ENCODE measurements at places on chromosomes 3 and 15. TPM values are rescaled to one million over a fixed set of nuclear protein-coding genes. Genes with fewer than 3 reads are reported as not detected.
A peak's percentile ranks its signal among the peaks of the same experiment; 100 is the strongest.

PLIN1 gene
- not detected for total RNA-seq

GRCh38 chr3:23004971-23005370 lies 198.2 kb upstream of the UBE2E2 start:
- DNase-seq = peak; percentile 52

MESP1 gene
- not detected for total RNA-seq

- DNase-seq = no peak
Measured at GRCh38 chr15:52284164-52284563, 11.4 kb downstream of the MYO5C start.

DNA sequence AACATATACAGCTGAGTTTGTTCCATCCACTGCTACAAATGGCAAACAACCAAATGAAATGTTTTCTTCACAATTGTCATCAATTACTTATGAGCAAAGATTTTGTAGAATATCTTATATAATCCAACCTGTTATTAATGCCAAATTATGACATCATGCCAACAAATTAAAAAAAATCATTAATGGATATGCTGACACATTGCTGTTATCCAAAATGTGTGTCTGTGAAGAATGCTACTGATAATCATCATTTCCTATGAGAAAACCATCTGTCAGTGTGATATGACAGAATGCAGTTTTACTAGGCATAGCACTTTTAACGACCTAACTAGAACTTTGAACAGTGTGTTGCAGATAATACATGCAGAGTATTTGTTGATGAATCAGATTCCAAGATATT lies 556.5 kb upstream of the KCNMB2 start:
- no peak for DNase-seq

GRCh38 chr3:184259878-184260723 lies 1.3 kb downstream of the CAMK2N2 start:
- DNase-seq = no peak

GPR160 gene
- total RNA-seq = not detected

THAP10 gene
- total RNA-seq = 3.9 TPM

DNA sequence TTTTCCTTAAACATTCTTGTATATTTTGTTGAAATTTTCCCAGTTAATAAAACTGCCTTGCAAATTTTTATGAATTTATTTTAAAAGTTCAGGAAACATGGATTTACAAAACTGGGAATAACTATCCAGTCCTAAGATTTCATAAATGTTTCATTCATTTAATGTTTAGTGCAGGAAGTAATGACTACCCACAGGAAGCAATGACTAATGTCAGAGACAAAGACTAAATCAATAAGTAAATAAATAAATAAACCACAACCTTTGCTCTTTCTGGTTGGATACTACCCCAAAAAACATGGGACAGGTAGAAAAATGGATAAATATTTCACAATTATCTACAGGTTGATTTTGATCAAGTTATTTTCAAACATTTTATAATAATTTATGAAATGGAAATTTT lies 48.8 kb upstream of the TMCO5A start:
- no peak for DNase-seq

DNA sequence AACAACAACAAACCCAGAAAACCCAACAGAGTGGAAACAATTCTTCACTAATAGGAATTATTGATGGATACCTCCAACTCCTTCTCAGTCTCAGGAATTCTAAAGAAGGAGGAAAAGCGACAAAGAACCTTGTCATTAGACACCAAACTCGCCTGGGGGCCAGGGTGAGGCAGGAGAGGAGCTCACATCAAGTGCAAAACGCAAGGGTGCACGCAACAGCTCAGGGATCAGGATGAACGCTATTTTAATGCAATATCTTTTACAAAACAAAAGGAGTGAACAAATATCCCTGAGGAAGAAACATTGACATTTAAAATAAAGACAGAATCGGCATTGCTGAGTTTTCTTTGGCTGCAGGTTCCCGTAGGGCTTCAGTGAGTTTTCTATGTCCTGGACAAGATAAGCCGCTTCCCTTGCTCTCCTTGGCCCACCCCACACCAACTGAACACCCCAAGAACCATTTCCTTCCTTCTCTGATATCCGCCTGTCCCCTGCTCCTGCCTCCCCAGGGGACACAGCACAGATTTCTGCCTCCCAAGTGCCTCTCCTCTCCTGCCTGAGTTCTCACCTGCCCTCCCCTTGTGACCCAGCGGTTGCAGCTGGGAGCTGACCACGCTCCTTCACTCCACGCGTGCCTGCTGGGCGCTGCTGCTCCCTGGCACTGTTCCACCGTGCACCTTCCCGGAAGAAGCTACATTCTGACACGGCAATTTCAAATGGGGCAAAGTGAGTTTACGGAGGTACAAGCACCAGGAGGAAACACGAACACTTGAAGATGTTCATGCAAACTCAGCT lies 63.0 kb downstream of the ATP10A start:
- DNase-seq = no peak

ARL6 gene
- total RNA-seq = 1.5 TPM

DNA sequence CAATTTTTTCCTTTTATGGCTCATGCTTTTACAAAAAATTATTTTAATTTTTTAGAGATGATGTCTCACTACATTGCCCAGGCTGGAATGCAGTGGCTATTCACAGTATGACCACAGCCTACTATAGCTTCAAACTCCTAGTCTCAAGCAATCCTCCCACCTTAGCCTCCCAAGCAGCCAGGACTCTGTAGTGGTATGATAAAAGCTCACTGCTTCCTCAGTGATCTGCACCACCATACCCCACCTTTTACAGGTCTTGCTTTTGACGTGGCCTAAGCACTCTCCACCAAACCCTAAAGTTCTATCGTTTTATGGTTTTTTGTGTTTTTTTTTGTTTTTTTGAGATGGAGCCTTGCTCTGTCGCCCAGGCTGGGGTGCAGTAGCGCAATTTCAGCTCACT lies 14.0 kb upstream of the TMF1 start:
- DNase-seq = no peak

- DNase-seq = no peak
Measured at GRCh38 chr15:74955017-74955416, 1.6 kb downstream of the RPP25 start.

DNA sequence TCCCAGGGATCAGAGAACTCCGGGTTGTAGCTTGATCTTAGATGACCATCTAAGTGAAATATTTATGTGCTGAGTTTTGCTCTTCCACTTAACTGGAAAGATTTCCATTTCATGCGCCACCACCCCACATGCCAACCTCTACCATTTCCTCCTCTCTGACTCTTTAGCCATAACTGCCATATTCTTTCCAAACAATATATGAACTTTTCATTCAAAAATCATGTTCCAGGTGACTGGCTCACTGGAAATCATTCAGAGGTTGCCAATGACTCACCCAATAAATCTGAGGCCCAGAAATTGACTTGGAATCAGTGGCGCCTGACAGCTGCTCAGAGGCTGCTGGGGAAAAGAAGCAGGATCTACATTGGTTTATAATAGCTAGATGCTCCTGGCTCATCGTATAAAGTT lies 31.6 kb upstream of the FAM174B start:
- DNase-seq = no peak

GRCh38 chr3:75115695-75116094 lies 501.2 kb upstream of the CNTN3 start:
- DNase-seq = no peak

GRCh38 chr15:89221543-89221942 lies at the start of gene RLBP1:
RLBP1 (minus strand) TSS chr15:89221579; CDS start chr15:89218975, 2,604 bp downstream.
- DNase-seq = no peak

DNA sequence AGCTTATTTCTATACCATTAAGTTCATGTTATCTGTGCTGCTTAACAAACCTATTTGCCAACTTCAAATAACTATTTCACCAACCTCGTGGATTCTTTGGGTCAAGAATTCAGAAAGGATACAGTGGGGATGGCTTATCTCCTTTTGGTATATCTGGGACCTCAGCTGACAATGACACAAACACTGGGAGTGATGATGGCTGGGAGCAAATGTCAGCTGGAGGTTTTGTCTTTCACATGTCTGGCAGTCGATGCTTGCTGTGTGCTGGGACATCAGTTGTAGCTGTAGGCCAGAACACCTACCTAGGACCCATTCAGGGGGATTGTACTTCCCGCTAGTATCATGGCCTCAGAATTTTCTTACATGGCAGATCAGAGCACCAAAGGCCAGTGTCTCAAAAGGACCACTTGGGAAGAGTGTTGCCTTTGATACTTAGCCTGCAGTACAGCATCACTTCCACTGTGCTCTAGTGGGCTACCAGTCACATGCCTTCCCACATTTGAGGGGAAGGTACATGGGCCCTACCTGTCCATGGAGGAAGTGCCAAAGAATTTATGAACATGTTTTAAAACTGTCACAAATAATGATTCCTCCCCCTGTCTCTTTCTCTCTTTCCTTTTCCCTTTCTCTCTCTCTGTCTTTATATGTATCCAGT lies 23.7 kb upstream of the FAM98B start:
- no peak for DNase-seq

MYO5C gene
- 0.16 TPM for total RNA-seq

VEPH1 gene
- 1.7 TPM for total RNA-seq

All from SJSA1 (cell line).